ENCODE measurements at places on chromosomes 12 and 14. TPM values are rescaled to one million over a fixed set of nuclear protein-coding genes. Genes with fewer than 3 reads are reported as not detected.

DNA sequence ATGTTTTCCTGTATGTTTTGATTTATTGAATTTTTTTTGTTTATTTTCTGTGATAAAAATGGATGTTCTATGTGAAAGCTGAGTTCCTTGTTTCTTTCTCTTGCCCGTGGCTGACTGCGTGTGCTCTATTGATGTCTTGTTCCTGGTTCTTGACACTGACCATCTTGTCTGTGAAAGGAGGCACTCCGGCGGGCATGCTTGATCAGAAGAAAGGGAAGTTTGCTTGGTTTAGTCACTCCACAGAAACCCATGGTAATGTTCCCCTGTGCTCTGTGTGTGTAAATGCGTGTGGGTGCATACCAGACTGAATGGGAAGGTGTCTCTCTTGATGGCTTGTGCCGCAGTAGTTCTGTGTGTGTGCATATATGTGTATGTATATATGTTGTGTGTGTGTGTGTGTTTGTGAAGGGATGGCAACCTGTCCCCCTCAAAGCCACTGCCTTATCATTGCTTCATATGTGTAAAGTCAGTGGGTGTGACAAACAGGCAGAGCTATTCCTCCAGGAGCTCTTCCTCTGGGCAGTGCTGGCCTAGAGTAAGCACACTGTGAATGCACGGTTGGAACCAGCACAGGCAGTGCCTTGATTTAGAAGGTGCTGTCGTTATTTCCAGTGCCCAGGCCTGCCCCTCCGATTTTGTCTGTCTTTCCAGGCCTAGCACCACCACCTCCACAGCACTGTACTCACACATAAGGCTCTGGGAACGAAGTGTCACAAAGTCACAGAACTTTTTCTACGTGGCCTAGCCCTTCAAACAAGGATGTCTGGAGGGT, 247.3 kb upstream of the FKBP4 start:
- no peak for DNase-seq

GRCh38 chr12:112837629-112838197, 46.2 kb downstream of the RPH3A start:
- DNase-seq, result no peak

- DNase-seq, result peak; percentile 87
Observed at GRCh38 chr12:132154941-132155770, 10.9 kb downstream of the NOC4L start.

DNA sequence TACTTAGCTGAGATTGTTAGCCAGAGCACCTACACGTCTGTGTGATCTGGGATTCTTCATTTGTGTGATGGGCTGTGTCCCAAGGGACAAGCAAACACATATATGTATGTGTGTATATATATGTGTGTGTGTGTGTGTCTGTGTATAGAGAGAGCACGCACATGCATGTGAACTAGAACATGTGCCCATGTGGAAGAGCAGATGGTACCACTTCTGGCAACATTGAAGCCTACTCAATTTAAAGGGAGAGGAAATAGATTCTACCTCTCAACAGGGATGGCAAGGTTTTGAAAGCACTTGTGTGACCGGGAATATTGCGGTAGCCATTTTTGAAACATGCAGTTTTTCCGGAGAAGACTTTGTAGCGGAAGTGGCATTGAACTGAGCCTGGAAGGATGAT, 1.4 kb downstream of the TOMM20L start:
- no peak for DNase-seq

DNA sequence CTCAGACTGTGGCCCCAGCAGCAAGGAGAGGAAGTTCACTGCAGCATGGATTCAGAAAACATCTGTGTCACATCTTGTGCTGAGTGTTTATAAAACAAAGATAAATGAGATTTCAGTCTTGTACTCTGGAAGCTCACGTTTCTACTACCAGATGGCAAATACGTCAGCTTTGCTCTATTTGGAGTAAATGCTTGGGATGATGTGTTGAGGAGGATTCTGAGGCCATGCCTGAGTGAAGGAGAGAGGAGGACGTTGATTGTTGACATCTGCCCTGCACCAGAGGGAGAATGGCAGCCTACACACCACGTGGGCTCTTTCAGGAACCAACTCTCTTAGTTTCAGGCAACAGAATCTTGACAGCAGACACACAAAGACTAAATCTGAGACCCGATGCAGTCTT, 188.9 kb downstream of the TMEM132C start:
- DNase-seq, result no peak

- no peak for DNase-seq
Observed at GRCh38 chr12:33628087-33628486, 188.5 kb upstream of the SYT10 start.

- no peak for DNase-seq
Observed at GRCh38 chr12:12803186-12803585, 10.0 kb upstream of the DDX47 start.

- DNase-seq, result no peak
Observed at GRCh38 chr12:123284669-123285068, 13.0 kb upstream of the CDK2AP1 start.

GRCh38 chr14:84225268-84225667, 1304.7 kb upstream of the FLRT2 start:
- DNase-seq, result no peak

The RTN1 gene
- 0.34 TPM for total RNA-seq

The DUSP6 gene
- 5.9 TPM for total RNA-seq
